Colonic mucosa (tissue), 4 donors: ENCODE measurements at places on chromosomes 4 and X. TPM values are rescaled to one million over a fixed set of nuclear protein-coding genes. Genes with fewer than 3 reads are reported as not detected.

GRCh38 chr4:149781150-149781549 is 34.5 kb downstream of the IQCM start:
- DNase-seq: no peak

SPATA4 gene
- total RNA-seq: not detected

GRCh38 chr4:89299153-89299791 is 8.3 kb downstream of the GPRIN3 start:
- DNase-seq: peak; percentile 47

DNA sequence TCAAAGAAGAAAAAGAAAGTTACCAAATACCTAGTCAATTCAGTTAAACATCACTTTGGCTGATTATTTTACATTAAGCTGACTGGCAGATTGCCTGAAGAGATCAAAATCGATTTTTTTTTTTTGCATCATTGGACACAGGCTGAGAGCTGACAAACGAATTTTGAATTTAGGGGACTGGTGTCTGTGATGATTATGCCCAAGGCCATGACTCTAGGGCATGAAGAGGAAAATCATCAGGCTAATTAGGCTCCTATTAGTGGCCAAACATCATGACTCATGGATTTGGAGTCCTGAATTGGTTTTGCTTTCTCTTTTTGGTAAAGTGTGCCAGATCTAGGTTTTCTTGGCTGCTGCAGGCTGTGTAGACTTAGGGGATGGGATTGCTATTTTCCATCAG is 829.3 kb upstream of the LCORL start:
- no peak for DNase-seq

- DNase-seq: no peak
Observed at GRCh38 chrX:78011846-78012245, 42.4 kb upstream of the PGAM4 start.

GRCh38 chr4:5924461-5925125 is 31.7 kb upstream of the CRMP1 start:
- DNase-seq: no peak

GRCh38 chrX:38041237-38041636 is 34.9 kb downstream of the SYTL5 start:
- no peak for DNase-seq

GRCh38 chrX:66675541-66675940 is 36.7 kb upstream of the EDA2R start:
- DNase-seq: no peak

CT45A1 gene
- total RNA-seq: not detected

CENPVL1 gene
- total RNA-seq: not detected

TMPRSS11A gene
- total RNA-seq: not detected

DRD5 gene
- not detected for total RNA-seq

AADAT gene
- total RNA-seq: 4.0 TPM

HAND2 gene
- 1.6 TPM for total RNA-seq

DNA sequence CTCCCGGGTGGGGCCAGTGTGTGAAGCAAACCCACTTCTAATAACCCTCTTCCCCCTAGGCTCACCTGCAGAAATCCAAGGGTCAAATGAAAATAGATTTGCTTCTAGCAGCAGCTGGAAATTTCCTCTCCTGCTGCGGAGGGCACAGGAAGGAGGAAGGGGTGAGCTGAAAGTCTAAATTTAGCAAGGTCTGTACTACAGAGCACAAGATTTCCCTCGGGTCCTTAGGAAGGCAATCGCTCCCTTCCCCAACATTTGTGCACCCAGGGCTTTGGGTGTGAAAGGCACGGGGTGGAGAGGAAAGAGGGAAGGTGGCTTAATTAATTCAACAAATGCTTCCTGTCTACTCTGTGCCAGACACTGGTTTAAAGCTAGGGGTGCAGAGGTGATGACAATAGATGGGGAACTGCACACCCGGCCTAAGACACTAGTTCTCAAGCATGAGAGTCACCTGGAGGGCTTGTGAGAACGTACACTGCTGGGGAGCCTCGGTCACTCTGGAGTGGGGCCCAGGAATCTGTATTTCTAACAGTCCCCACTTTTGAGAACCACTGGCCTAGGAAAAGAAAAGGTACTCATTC is 204.4 kb downstream of the NSUN7 start:
- DNase-seq: no peak

GRCh38 chr4:37889849-37890800 is 759 bp upstream of the TBC1D1 start:
- DNase-seq: peak; percentile 75

POU4F2 gene
- not detected for total RNA-seq

- no peak for DNase-seq
Observed at GRCh38 chr4:71009086-71009485, 15.6 kb downstream of the DCK start.

NPY2R gene
- total RNA-seq: 0.42 TPM
